ENCODE measurements at places on chromosomes 12 and 14.

DNA sequence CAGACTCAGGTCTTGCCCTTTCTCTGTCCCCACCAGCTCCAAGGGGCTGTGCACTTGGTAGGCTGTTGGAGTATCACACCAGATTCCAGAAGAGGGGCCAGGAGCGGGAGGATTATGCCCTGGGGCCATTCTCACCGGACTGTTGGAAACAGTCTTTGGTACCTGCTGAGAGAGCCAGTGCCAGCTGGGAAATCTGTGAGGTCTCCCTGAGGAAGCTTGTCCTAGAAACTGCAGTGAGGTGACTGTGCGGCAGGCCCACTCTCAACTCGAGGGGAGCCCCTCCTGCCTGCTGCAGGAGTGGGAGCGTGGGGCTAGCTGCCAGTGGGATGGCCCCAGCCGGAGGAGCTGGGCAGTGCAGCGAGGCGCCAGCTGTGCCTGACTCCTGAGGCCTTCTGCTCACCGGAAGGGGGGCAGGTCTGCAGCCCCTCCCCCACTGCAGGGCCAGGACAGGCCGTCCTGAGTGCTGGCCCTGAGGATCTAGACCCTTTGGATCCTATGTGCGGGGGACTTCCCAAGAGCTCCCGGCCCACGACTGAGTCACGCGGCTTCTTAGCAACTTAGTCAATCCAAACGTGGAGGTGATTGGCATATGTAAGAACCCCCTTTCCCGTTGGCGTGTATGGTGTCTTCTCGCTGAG lies 295.2 kb downstream of the CACNA1C start:
- DNase-seq = no peak

GRCh38 chr14:82720946-82721345 lies 1187.3 kb upstream of the SEL1L start:
- no peak for DNase-seq

- DNase-seq = no peak
Observed at GRCh38 chr14:90406384-90406798, 9.6 kb downstream of the CALM1 start.

DNA sequence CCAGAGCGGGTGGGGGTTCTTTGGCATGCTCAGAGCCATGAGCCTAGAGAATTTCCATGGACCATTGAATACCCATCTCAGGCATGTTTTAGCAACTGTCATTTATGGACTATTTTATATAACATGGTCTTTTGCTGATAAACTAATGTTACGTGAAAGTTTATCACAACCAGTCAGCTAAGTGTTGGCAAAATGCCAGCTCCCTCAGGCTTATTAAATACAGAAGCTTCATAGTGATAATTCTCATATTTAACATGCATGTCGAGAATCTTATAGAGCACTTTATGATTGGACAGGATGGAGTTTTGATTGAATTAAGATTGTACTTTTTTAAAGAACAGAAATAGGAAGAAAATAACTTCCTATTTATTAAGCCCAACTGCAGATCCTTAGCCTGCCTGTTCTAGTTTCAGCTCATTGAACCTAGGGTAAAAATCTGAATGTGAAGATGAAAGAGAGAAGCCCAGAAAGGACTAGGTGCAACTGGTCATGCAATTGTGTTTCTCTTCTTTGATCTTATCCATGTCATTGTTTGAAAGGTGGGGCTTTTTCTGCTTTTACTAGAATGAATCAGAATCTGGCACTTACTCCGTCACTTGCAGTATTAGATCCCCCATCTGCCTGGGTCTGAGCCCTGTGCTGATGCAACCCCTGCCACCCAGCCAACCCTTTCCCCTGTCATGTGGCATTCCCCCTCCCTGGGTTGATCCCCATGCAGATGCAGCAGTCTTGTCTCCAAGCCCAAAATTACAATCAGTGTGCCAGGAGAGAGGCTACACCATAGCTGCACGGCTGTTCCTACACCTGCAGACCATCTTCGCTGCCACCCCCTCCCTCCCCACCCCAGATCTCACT lies 134.6 kb upstream of the EVL start:
- DNase-seq = no peak

GRCh38 chr14:34643361-34643760 lies 13.4 kb upstream of the SNX6 start:
- no peak for DNase-seq

- DNase-seq = no peak
Observed at GRCh38 chr12:57133013-57133569, 4.8 kb downstream of the LRP1 start.

DNA sequence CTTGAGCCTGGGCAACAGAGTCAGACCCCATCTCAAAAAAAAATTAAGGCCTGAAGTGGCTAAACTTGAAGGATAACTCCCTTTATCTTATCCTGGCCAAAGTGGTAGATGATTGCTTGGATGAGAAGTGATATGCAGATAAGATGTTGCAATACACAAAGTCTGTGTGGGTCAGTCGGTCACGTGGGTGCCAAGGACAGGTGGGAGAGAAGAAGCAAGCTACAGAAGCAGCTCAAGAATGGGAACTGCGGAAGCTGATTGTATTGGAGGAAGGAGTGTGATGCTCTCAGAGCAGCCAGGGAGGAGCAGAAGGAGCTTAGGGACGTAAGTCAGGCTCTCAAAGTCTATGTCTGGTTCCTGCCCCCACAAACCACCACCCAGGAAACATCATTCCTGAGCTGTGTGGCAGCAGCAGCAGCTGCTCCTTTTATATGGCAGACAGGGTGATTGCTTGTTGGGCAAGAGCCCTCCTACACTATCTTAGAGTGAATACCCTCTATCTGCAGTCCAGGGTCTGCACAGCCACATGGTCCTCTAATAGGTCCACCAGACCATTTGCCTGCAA lies 54.5 kb downstream of the ATP2A2 start:
- no peak for DNase-seq

GRCh38 chr14:69049675-69050074 lies 70.6 kb upstream of the ACTN1 start:
- DNase-seq = no peak

GRCh38 chr14:91292491-91292890 lies 48.0 kb upstream of the GPR68 start:
- no peak for DNase-seq

- no peak for DNase-seq
Observed at GRCh38 chr12:69623970-69624369, 13.3 kb upstream of the LRRC10 start.

GRCh38 chr12:52004042-52004648 lies 2.6 kb upstream of the TAMALIN start:
- DNase-seq = no peak

Data from naive thymus-derived CD8-positive, alpha-beta T cell (primary cell).